ENCODE measurements at places on chromosomes 3 and 15.
A peak's percentile ranks its signal among the peaks of the same experiment; 100 is the strongest.

DNA sequence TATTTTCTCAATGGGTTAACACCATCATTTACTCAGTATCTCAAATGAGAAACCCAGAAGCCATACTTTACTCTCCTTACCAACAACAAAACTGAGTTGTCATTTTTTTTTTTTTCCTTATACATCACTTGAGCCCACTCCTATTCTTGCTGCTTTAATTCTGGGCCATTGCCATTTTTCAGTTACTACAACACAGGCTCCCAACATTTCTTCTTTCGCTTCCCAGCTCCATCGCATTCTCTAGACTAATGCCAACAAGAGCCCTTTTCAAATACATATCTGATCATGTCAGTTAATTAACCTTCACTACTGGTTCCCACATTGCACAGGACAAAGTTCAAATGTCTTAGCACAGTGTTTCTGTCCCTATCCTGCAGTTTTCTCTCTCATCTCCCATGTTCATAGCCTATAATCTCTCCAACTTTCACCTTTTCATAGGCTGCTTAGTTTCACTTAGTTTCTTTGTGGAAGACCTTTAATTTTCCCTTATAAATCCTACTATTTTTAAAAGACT, 22.5 kb upstream of the ANXA2 start:
- no peak overlapping the region for H3K4me3 ChIP-seq
- H3K27me3 ChIP-seq = no peaks in the 10 kb centered on the region
- no peaks in the 10 kb centered on the region for H3K4me1 ChIP-seq

DNA sequence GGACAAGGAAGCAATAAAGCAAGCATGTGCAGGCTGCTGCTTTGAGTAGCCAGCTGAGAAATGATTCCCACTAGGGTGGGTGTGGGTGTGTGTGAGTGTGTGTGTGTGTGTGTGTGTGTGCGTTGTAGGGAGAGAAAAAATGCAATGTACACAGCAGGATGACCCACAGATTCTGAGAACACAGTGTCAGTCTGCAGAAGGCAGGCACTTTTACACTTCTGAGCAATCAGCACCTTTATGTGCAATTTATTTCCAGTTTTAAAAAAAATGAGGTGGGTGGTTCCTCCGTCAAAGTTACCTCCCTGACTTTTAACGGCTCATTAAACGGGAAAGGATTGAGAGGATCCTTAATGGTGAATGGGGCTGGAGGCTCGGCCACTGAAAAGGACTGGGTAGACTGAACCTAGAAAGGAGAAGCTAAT, 38.5 kb upstream of the LIPC start:
- no peak overlapping the region for H3K4me3 ChIP-seq
- DNase-seq = peak; percentile 90
- peak overlapping the region; percentile 67 for H3K27ac ChIP-seq
- no peaks in the 10 kb centered on the region for H3K36me3 ChIP-seq

GRCh38 chr15:57090496-57090859, 172.0 kb downstream of the TCF12 start:
- H3K4me3 ChIP-seq = no peak overlapping the region
- no peak overlapping the region for H3K27ac ChIP-seq
- peak; percentile 92 for DNase-seq
- no peaks in the 10 kb centered on the region for H3K36me3 ChIP-seq

DNA sequence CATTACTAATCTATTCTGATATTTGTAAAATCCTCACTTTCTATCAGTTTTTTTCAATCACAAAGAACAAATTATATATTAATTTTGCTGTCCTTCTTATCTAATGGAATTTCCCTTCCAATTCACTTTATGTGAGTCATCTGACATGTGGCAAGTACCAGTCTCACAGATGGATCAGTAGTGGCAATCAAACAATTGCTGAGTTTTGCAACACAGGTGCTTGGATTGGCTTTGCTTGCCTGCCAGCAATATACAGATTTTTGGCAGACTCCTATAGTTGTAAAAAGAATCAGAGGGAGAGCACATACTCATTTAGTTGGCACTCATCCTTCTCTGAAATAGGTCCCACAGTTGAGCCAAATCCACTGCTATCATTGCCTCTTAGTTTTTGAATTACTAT, 83.7 kb downstream of the BCHE start:
- H3K27me3 ChIP-seq = no peaks in the 10 kb centered on the region
- no peak overlapping the region for H3K4me3 ChIP-seq
- DNase-seq = no peak
- no peaks in the 10 kb centered on the region for H3K36me3 ChIP-seq

DNA sequence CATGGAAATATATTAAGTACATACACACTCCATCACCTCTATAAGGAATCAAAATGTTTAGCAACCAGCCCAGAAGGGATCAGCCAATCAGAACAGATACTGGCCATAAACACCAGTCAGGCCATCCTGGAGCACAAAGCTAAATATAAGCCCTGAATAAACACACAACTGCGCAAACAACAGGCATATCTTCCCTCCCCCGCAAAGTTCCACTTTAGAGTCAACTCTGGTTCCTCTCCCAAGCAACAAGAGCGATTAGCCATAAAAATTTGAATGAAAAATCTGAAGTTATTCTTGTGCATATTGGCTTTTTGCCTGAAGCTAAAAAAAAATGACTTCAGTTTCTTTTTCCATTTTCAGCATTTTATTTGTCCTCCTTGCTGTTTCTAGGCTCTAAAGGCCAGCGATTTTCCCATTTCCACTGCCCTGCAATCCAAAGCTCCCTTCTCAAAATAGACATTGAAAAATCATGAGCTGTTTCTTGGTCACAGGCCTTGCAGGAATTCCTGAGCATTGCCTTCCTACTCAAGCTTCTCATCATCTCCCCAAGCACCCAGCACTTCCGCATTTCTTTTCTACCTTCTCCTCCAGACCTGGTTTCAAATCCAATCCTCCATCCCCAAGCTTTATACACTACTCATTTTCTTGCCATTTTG, 247.9 kb downstream of the ZMAT3 start:
- no peak overlapping the region for H3K27ac ChIP-seq
- no peaks in the 10 kb centered on the region for H3K36me3 ChIP-seq
- no peak overlapping the region for H3K4me3 ChIP-seq
- no peaks in the 10 kb centered on the region for H3K4me1 ChIP-seq
- DNase-seq = no peak

DNA sequence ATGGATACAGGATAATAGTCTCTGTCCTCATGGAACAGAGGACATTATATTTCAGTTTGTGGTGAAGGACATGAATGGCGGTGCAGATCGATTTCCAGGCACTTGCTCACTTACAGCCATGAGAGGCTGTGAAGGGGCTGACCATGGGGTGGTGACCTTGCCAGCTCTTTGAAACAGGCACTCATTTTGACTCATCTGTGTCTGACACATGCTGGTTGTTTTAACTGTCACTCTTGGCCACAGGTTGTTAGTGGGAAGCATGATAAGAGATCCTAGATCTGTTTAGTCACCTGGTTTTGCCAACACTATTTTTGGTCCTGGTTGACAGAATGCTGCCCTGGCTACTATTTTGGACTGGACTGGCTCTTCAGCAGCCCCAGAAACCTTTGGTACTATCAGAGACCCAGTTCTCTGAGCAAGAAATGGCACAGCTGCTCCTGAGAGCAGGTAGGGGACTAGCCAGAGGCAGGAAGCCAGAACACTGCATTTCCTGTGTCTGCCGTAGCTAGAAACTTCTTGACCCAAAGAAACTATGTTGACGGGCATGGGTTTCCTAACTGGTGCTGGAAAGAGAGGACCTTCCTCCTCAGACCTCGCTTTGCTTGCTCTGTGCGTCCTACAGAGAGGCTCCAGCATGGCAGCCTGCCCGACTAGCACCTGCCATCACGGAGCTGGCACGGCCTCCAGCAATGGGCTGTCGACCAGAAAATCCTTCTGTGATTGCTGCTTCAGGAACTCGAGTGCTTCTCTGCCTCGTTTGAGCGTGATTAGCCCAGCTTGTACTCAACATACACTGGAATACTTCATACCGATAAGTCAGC, 6.3 kb downstream of the PXYLP1 start:
- DNase-seq = no peak
- peak overlapping the region; percentile 51 for H3K27ac ChIP-seq
- no peaks in the 10 kb centered on the region for H3K27me3 ChIP-seq
- peaks cover 12% of the 10 kb centered on the region for H3K4me1 ChIP-seq

DNA sequence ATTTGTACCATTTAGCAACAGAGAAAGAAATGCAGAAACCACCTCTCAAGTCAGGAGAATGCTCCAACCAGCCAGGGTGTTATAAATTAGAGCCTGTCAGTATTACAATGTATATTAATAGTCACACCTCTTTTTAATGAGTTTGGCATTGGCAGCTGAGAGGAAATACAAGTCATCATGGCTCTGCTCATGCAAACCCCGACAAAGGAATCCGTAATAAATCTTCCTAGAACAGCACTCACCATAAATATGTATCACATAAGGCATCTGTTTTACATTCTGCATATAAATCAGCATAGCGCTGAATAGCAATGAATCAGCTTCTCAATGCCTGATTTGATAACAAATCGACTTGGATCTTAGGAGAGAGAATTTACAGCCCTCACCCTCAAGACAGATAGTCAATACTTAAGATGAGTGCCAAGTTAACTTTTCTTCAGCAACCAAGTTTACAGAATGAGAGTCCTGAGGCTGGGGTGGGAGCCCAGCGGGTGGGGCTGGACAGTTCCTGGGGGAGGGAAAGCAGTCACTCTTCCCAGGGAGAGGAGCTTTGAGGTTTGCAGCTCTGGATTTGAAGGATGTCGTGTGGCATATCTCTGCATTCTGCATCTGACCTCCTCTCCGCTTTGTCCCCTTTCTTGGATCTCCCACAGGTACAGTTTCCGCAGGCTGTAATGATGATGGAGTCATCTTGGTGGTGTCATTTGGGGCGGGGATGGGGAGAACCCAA, 1034.4 kb upstream of the NR2F2 start:
- H3K4me1 ChIP-seq = no peaks in the 10 kb centered on the region
- H3K36me3 ChIP-seq = no peaks in the 10 kb centered on the region
- no peak for DNase-seq
- no peaks in the 10 kb centered on the region for H3K27me3 ChIP-seq

GRCh38 chr15:99708563-99708962, 24.7 kb downstream of the LYSMD4 start:
- H3K36me3 ChIP-seq = peaks cover 3% of the 10 kb centered on the region
- peaks cover 16% of the 10 kb centered on the region for H3K4me1 ChIP-seq
- DNase-seq = no peak
- H3K27me3 ChIP-seq = no peaks in the 10 kb centered on the region

- H3K36me3 ChIP-seq = no peaks in the 10 kb centered on the region
- H3K4me1 ChIP-seq = no peaks in the 10 kb centered on the region
- no peak overlapping the region for H3K4me3 ChIP-seq
Observed at GRCh38 chr3:177921153-177921552, 615.1 kb upstream of the KCNMB2 start.

DNA sequence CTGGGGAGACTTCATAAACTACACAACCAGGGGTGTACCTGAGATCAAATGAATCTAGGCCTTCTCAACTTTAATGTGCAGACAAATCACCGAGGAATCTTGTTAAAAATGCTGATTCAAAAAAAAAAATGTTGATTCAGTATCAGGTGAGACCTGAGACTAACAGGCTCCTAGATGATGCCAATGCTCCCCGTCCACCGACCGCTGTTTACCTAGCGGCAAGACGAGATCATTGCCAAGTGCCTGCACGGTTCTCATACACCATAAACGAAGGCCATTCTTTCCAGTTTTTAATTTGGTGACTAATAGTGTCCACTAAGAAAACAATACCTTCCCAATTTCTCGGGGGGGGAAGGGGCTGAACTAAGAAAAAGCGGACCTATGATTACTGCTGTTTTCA, 2.5 kb upstream of the FSIP1 start:
- DNase-seq = no peak
- H3K4me3 ChIP-seq = no peak overlapping the region
- no peaks in the 10 kb centered on the region for H3K27me3 ChIP-seq
- no peak overlapping the region for H3K27ac ChIP-seq
- H3K4me1 ChIP-seq = peaks cover 9% of the 10 kb centered on the region

GRCh38 chr15:25761971-25762662, 101.0 kb downstream of the ATP10A start:
- H3K36me3 ChIP-seq = no peaks in the 10 kb centered on the region
- H3K4me3 ChIP-seq = no peak overlapping the region
- H3K4me1 ChIP-seq = no peaks in the 10 kb centered on the region
- no peak for DNase-seq
- no peak overlapping the region for H3K27ac ChIP-seq

DNA sequence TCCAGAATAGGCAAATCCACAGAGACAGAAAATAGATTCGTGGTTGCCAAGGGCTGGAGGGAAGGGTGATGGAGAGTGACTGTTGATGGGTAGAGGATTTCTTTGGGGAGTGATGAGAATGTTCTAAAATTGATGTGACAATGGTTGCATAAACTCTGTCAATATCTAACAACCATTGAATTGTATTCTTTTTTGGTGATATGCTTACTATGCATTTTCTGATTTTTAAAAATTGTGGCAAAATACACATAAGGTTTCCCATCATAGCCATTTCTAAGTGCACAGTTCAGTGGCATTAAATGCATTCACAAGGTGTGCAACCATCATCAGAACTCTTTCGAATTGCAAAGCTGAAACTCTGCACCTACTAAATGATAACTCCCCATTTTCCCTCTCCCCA, 44.2 kb upstream of the C3orf70 start:
- H3K4me3 ChIP-seq = no peak overlapping the region
- no peak for DNase-seq
- H3K4me1 ChIP-seq = no peaks in the 10 kb centered on the region
- no peaks in the 10 kb centered on the region for H3K27me3 ChIP-seq
- no peak overlapping the region for H3K27ac ChIP-seq

DNA sequence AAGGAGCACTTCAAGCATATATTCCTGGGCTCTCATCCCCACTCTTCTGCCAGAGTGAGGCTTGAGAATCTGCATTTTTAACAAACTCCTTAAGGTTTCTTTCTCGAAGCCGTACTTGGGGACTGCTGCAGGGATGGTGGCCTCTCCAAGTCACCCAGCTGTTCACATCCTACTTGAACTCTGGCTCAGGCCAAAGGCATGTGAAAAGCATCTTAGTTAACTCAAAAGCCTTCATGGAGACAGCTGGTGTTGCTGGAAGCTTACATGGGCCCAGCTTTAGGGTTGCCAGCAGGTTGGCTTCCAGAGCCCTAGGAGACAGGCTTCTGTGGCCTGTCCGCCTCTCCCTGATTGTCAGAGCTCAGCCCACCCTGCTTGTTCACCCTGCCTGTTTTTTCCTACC, 139.2 kb downstream of the THSD4 start:
- H3K27me3 ChIP-seq = no peaks in the 10 kb centered on the region
- DNase-seq = peak; percentile 80
- no peaks in the 10 kb centered on the region for H3K36me3 ChIP-seq
- no peak overlapping the region for H3K4me3 ChIP-seq
- H3K27ac ChIP-seq = no peak overlapping the region

DNA sequence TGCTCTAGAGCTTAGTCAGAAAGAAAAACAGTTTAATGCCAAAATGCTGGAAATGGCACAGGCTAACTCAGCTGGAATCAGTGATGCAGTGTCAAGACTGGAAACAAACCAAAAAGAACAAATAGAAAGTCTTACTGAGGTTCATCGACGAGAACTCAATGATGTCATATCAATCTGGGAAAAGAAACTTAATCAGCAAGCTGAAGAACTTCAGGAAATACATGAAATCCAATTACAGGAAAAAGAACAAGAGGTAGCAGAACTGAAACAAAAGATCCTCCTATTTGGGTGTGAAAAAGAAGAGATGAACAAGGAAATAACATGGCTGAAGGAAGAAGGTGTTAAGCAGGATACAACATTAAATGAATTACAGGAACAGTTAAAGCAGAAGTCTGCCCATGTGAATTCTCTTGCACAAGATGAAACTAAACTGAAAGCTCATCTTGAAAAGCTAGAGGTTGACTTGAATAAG, 150.5 kb upstream of the LRRFIP2 start:
- H3K27me3 ChIP-seq = no peaks in the 10 kb centered on the region
- no peak overlapping the region for H3K4me3 ChIP-seq
- peaks cover 5% of the 10 kb centered on the region for H3K4me1 ChIP-seq
- peaks cover 6% of the 10 kb centered on the region for H3K36me3 ChIP-seq
- no peak overlapping the region for H3K27ac ChIP-seq
